ENCODE measurements at places on chromosomes 12 and 14.

- peak; percentile 56 for DNase-seq
These were observed 159.3 kb downstream of the PDE3A start for GRCh38 chr12:20527417-20528163.

GRCh38 chr12:77044721-77045120 lies 20.6 kb downstream of the E2F7 start:
- no peak for DNase-seq

DNA sequence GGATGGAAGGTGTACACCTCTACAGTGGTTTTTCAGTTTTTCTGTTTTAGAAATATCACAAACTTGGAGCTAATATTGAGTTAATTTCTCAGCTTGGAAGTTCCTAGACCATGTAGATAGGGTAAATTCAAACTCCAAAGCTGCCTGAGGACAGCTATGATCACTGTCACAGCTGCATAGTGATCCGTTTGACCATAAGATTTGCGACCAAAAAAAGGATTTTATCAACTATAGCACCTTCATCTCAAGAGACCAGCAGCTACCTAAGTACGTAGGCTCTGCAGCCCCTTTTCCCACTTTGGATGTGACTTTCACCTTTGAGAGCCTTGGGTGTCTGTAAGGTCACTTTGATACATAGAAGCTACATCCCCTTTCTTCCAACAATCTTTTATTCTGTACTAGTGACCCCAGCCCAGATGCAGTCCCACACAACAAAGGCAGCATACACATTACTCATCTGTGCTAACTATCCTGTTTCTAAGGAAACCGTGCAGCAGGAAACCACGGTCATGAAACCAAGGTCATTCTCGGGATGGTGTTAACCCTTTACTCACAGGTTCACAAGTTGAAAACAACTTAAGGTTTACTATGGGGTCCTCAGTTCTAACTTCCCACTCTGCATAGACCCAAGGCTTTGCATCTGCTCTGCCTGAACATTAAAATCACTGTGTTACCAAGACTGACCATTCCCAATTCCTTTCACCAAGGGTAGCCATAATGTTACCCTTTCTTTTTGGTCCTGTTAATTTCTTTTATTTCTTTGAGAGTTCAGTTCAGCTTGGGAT lies 75.4 kb downstream of the IFT81 start:
- DNase-seq, result peak; percentile 74

DNA sequence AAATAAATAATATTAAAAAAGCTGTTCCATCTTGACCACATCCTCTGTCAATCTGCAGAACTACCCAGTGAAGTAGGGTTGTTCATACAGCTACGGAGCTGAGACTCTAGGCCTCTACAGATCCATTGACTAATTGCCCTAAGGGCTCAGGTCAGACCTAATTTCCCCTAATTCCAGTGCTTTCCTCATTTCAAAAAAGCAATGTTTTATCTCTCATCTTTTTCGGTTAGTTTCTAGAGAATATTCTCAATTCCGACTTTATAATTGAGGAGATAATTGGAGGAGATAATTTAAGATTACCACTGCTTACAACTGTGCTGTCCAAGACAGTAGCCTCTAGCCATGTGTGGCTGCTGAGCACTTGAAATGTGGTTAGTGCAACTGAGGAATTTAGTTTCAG lies 167.1 kb downstream of the KIF21A start:
- no peak for DNase-seq

GRCh38 chr12:61629702-61630101 lies 630.5 kb upstream of the USP15 start:
- DNase-seq, result no peak

DNA sequence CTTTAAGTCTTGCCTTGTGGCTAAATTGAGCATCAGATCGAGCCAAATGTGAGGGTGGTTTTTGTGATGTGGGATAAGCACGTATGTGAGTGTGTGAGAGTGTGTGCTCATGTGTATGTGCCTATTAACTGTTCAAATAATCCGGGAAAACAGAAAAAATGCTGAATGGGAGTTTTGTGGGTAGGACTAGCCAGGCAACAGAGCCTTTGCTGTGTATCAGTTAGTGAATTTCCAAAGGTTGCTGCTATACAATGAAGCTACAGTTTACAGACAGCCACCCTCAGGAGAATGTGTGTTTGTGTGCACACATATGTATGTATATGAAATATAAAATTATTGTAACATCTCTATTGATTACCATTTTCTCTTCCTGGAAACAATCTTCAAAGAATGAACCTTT lies 154.0 kb downstream of the SOX5 start:
- no peak for DNase-seq

- peak; percentile 69 for DNase-seq
These were observed 218.8 kb upstream of the BMP4 start for GRCh38 chr14:54175298-54175942.

- DNase-seq, result no peak
These were observed 36.6 kb upstream of the AMN start for GRCh38 chr14:102885737-102886447.

DNA sequence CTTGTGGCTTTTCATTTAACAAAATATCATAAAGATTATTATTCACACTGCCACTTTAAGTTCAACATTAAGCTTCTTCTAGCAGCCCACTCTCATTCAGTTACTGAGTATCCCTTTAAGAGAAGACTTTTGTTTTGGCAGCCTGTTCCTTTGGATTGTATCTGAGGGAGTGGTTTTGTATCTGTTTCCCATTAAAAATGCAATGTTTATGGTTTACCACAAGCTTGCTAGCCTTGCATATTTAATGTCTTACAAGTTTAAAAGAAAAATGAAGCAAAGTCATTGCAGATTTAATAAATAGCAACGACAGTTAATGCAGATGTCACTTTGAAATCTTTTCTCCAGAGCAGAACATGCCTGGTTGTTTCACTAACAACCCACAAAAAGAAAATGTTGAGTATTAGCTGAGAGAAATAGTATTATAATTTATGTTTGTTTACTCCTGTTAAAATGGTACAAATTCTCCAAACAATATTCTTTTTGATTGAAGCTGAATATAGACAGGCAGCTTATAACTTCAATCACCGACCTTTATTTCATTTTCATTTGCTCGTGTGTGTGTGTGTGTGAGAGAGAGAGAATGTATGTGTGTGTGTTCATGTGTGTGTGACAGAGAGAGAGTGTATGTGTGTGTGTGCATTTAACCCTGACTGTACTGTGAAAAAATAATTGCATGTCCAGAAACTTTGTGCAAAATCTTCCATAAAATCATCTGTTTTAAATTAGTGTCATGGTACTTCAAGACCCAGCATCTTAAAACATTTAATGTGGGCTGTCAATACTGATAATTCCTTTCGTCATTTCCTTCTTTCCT lies 1.8 kb downstream of the DCN start:
- peak; percentile 93 for DNase-seq

DNA sequence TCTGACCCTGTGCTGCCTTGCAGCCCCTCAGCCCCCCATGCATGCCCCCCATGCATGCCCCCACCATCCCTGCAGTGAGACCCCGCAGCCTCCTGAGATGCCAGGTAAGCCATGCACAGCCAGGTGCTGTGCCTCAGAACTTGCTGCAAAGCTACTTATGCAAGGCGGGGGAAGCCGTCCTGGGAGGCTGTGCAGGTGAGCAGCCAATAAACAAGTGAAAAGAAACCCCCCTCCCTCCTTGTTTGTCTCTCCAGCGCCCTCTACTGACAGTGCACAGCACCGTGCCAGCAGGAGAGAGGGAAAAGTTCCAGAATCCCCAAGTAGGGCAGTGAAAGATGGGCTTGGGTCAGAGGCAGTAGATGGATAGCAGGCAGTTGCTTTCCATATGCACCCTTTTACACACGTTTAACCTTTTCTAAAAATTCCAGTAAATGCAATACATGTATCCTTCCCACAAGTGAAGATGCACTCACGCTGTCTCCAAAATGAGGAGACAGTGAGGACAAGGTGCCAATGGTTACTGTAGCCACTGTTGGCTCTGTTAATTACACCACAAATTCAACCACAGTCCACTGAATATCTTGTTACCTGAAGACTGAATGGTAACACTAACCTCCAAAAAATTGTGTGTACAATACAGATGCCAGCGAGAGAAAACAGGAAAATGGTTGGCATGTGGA lies 18.0 kb downstream of the TNFAIP2 start:
- DNase-seq, result peak; percentile 27

- DNase-seq, result no peak
These were observed 256.2 kb downstream of the BCL11B start for GRCh38 chr14:99015833-99016232.

- peak; percentile 50 for DNase-seq
These were observed 4.3 kb downstream of the C14orf93 start for GRCh38 chr14:23005451-23006187.

GRCh38 chr12:47082283-47082682 lies 2.5 kb upstream of the AMIGO2 start:
- no peak for DNase-seq

GRCh38 chr12:49636979-49637755 lies 13.8 kb downstream of the PRPF40B start:
- peak; percentile 69 for DNase-seq

GRCh38 chr14:69943084-69943780 lies 64.0 kb downstream of the SMOC1 start:
- no peak for DNase-seq

DNA sequence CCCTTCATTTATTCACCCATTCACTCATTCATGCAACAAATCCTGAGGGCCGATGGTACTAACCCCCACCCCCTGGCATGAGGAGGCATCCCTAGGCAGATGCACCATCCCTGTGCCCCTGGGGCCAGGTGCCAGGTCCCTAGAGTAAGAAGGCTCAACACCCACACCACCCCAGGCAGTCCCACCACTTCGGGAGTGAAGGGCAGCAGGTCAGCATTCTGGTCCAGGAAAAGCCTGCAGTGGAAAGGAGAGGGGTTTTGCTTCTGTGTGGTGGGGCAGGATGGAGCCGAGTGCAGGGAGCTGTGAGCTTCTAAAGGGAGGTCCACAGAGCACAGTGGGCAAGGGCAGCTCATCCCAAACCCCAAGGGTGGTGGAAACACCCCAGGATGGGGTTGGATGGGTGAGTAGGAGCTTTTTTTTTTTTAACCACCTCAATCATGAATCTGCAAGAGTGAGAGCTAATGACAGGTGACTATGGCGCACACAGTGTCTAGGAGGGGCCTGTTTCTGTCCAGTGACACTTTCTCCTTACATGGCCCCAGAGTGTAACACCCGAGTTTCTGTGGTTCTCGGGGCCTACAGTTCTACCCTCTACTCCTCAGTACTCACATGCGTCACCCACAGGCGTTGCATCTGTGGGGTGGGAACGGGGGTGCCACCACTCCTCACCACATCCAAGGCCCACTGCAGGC lies 414.3 kb downstream of the TMEM121 start:
- no peak for DNase-seq

- no peak for DNase-seq
These were observed 35.3 kb upstream of the RTRAF start for GRCh38 chr14:51954031-51954430.

DNA sequence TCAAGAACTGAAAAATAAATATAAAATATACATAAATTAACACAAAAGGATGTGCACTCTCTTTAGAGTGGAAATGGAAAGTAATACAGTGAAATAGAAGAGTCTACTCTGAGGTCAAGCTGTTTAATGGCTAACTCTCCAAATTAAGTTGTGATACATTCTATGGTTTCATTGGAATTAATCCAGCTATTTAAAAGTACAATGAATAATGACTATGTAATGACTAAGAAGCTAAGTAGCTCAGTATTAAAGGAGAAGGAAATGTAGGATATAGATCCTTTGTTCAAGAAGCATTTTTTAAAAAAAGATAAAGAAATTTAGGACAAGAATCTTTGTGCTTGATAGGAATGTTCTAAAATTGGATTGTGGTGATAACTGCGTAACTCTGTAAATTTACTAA lies 85.3 kb downstream of the LRP6 start:
- DNase-seq, result peak; percentile 75

- DNase-seq, result peak; percentile 89
These were observed at the start of gene TMEM260 for GRCh38 chr14:56579345-56580220. Gene TMEM260, plus strand, starts transcription at chr14:56579798. Its CDS starts 117 bp downstream, at chr14:56579915.

DNA sequence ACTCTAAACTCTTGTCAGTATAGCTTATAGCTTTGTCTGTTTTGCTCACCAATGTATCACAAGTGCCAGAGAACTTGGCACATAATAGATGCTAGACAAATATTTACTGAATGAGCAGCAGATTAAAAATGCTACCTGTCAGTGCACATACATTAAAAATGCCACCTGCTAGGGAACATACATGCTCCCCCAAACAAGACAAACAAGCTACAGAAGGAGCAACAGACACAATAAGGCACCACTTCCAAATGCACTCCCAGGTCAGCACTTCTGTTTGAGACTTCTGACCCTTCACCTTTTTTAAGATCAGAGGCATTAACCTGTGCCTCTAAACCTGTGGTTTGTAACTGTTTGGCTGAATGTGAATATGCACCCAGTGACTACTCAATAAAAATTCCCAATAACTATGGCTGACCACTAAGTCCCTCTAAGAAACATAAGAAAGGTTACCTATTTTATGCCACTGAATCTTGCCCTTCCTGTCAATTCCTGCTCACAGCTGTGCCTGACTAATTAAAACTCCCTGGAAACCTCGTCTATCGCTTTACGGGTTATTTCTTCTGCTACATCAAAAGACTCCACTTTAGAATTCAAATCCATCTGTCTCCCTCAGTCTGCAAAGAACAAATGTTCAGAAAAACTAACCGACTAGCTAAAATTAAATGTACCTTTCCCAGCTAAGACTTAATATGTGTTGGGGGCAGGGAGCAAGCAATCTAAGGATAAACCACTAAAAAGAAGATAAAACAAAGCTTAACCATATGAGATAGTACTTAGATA lies 41.0 kb downstream of the HECTD4 start:
- DNase-seq, result no peak

DNA sequence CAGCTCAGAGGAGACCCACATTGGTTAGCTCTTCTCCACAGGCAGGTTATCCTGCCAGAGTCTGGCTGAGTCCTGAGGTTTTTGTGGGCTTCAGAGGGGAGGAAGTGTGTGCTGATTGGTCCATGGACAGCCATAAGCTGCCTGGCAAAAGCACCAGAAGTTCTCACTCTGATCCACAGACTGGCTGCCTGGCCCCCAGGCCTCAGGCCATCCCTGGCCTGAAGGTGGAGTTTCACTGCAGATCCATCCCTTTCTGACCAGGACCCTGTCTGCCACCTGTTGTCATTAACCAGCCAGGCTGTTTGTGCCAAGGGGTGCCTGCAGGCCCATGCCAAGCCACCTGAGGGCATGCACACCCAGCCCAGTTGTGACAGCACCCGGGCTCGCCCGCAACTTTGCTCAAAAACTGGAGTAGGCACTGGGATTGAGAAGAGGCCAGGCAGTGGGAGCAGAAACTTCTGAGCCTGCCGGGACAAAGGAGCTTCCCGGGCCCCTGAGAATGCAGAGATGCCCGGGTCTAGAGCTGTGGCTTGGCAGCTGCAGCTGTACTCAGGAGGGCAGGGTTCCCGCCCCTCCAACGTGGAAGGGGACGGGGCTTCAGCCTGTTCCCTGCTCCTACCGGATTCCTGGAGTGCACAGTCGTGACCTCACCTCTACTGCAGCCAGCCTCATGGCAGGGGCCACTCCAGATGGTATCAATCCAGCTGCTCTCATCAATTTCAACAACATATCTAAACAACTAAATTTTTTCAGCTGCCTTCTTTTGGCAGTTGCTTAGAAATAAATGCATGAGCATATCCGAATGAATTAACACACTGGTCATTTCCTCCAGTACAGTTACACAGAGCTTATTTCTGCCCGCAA lies 1277.3 kb downstream of the SLC16A7 start:
- no peak for DNase-seq

GRCh38 chr12:110916295-110916875 lies 4.0 kb downstream of the MYL2 start:
- DNase-seq, result peak; percentile 76
